Umbilical cord (tissue), 2 donors: ENCODE measurements at places on chromosomes 4 and X.

DNA sequence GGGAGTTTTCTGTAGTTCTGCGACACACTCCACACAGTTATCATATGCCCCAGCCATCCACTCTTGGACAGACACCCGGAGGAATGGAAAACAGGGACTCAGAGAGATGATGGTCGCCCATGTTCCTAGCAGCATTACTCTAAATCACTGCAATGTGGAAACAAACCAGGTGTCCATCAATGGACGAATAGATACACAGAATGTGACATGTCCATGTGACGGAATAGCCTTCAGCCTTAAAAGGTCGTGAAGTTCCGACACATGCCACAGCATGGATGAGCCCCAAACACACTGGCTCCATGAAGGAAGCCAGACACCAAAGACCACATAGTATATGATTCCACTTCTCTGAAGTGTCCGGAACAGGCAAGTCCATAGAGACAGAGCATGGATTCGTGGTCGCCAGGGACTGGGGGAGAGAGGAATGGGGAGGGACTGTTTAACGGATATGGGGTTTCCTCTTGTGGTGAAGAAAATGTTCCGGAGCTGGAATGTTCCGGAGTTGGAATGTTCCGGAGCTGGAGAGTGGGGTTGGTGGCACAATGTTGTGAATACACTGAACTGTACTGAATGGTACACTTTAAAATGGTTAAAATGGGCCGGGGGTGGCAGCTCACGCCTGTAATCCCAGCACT is 28.7 kb upstream of the AFAP1 start:
- DNase-seq, result no peak

DNA sequence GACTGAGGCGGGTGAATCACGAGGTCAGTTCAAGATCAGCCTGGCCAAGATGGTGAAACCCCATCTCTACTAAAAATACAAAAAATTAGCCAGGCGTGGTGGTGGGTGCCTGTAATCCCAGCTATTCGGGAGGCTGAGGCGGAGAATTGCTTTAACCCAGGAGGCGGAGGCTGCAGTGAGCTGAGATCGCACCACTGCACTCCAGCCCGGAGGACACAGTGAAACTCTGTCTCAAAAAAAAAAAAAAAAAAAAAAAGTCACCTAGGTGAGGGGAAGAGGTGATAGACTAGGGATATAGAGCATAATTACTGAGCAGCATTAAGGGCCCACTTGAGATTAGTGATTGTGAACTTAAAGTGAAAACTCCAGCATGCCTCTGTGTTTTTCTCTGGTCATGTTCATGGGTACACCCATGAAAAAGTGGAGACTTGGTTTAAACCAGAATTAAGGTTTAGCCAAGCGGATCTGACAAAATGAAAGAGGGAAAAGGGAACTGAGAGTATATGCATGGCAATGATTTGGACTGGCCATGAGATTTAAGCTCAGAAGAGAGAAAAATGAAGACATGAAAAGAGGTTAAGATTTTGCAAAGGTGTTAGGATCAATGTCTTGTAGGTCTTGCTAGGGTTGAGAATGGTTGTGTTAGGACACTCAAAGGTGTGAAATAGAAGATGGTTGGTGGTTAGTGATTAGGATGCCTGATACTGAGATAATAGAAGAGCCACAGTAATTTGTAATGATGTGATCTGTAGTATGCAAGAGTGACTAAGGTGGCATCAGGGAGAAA is 105.0 kb downstream of the RAB28 start:
- DNase-seq, result no peak

DNA sequence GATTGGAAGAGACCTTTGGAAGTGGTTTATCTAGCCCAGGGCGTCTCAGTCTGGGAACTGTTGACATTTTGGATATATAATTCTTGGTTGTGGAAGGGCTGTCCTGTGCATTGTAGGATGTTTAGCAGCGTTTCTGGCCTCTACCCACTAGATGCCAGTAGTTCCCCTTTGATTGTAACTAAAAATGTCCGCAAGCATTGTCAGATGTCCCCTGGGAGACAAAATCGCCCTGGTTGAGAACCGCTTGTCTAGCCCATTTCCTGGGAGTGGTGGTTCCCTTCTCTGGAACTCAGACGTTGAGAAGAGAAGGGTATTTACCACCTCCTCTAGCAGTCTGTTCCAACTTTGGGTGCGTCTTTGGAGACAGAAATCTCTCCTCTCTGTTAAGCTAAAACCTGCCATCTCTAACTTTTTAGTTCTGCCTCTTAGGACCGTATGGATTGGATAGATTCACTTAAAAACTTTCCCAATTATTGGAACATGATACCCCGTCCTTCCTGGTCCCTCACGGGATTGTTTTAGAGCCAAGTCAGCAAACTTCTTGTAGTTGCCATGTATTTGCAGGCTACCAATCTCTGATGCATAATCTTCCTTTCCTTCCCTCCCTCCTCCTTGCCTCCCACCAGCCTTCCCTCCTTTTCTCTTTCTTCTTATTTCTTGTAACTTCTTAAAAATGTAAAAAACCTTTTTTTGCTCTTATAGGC is 13.9 kb downstream of the TMEM165 start:
- DNase-seq, result peak; percentile 44

DNA sequence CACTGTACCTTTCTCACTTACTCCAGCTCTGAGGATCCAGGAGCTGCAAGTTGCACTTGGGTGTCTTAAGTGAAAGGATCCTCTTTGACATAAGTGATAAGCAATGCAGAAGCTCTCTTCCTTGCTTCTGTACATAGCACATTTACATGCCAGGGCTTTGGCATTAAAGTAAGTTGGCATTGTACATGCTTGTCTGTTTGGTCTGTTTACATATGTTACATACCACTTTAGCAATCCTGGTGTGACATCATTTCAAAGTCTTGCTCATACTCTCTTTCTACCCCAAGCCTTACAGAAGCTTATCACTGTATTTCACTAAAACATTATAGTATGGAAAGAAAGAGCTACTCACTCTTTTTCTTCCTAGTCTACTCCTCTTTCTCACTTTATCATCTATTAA is 2548.3 kb downstream of the ARAP2 start:
- peak; percentile 15 for DNase-seq

DNA sequence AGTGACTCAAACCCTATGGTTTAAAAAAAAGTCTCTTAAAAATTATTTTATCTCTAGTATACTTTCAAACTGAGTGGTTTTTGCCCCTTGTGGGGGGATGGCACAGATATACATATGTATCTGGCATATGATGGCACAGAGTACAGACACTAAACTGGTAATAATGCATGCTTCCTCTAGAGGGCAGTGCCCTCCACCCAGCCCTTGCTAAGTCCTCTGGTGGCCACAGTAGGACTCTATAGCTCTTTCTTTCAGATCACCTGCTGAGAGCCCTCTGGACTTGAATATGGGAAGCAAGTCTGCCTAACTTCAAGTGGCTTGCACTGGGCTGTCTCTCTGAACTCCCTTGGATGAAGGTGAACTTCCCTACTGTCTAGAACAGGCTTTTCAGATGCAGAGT is 66.3 kb downstream of the TSPAN7 start:
- DNase-seq, result no peak

DNA sequence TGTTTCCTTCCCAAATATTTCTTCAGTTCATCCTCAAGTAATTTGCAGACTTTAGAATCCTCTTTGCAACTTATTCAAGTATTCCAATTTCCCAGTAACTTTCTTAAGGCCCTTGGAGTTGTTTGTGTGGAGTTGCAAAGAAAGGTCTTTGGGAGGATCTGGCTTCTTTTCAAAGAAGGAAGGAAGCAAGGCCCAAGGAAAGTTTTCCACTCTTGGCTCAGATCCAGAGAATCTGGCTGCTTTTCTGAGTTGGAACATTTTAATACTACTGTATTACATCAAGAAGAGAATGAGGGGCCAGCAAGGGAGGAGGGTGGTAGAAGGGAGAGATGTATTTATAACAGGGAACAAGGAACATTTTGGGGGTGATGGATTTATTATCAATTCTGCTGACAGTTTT is 10.5 kb downstream of the CDX4 start:
- DNase-seq, result peak; percentile 59

GRCh38 chrX:154490021-154490413 is 412 bp downstream of the SLC10A3 start:
- DNase-seq, result peak; percentile 44

- peak; percentile 9 for DNase-seq
These were observed 35.3 kb upstream of the VSIG4 start for GRCh38 chrX:66074920-66075879.

GRCh38 chr4:104492183-104492771 is 2.4 kb downstream of the CXXC4 start:
- DNase-seq, result peak; percentile 52

DNA sequence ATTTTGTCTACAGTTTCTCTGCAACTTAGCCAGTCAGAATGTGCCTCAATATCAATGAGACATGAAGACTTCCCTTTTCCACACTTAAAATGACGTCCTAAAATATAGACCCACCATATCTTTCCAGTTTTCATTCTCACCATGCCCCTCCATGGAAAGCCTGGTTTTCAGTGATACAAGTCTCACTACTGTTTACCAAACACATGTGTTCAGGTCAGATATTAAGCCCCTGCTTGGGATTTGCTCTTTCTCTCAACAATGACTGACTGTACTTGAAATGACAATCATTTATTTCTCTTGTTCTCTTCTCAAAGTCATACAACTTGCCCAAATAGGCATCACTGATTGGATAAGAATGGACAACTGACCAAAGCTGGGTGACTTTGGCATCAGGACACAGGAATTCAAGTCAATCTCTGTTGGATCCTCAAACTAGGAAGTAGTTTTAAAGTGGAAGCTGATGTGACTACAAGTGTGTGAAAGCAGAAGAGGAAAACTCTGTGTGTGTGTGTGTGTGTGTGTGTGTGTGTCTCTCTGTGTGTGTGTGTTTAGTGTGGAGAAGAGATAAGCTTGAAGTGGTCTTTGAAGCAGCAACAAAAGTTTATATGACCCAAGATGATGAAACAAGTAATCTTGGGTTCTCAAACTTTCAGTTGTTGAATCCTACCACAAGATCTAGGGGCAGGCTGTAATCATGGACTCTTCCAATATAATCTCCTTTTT is 217.4 kb upstream of the FGF13 start:
- no peak for DNase-seq

DNA sequence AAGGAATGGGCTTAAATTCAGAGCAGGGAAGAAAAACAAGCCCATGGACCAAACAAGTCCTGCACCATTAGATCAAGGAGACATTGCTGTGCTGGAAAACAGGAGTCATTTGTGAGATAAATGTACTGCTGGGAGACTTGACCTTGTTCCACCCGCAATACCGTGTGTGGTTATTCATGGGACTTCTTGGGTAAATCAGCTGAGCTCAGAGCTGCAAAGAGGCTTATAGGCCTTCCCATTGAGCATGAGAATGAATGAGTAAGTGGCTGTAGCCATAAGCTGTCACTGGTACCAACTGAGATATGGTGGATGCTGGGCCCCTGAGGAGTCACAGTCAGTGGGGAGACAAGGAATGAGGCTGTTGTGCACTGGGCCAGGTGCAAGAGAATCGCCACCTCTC is 2.3 kb upstream of the CYTL1 start:
- DNase-seq, result peak; percentile 37

- no peak for DNase-seq
These were observed 86.2 kb downstream of the ABLIM2 start for GRCh38 chr4:8072235-8072968.

- no peak for DNase-seq
These were observed 583.3 kb upstream of the TENM3 start for GRCh38 chr4:181659876-181660275.

- DNase-seq, result peak; percentile 46
These were observed 33.2 kb upstream of the SLC9A7 start for GRCh38 chrX:46791927-46792809.
